Esophagus mucosa (tissue), 1 donor: ENCODE measurements at places on chromosomes 3 and 15.

DNA sequence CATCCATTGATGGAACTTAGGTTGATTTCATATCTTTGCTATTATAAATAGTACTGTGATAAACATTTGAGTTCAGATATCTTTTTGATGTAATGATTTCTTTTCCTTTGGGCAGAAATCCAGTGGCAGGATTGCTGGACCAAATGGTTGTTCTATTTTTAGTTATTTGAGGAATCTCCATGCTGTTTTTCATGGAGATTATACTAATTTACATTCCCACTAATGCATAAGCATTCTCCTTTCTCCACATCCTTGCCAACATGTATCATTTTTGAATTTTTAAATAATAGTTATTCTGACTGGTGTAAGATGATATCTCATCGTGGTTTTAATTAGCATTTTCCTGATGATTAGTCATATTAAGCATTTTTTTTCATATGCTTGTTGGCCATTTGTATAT lies 144.0 kb upstream of the SUCLG2 start:
- ATAC-seq: no peak

- ATAC-seq: no peak
Observed at GRCh38 chr3:192812743-192813383, 85.5 kb upstream of the FGF12 start.

- no peak for ATAC-seq
Observed at GRCh38 chr15:79973456-79974195, 2.6 kb upstream of the BCL2A1 start.

DNA sequence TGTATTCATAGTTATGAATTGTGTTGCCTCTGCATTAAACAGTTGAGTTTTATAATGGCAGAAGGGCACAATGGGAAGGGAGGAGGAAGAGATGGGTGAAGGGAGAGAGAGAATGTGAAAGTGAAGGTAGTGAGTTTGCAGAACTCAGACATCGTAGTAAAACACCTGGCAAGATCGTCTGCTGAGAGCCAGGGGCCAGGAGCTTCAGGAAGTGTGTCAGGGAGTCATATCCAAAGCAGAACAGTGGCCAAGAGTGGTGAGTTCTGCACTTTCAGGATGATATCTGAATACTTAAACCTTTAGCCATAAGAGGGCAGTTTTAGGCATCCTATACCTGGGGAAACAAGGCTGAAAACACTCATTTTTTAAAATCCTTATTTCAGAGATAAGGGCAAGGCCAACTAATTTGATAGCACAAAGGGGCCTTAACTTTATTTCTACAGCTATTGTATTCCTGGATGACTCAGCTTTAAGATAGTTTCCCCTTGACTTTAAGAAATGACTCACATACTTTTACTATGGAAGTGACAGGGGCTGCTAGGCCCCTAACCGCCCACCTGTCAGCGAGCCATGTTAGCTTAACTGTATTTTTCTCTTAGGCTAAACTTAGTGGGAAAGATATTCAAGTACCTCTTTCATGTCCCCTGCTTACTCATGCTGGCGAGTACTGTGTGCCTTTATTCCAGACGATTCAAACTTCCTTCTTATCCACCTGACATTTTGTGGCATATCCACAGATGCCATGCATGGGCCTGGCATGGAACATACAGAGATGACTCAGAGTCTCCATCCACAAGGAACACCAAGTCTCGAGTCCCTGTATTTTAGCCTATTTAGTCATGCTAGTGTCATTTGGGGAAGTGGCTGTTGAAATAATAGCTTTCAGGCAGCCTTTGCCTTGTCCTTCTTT lies 53.9 kb downstream of the RLBP1 start:
- peak; percentile 78 for ATAC-seq
